Dorsolateral prefrontal cortex (tissue), 122 donors: ENCODE measurements at places on chromosomes 7 and 10.

GRCh38 chr7:27520815-27521790, 141.6 kb downstream of the HIBADH start:
- DNase-seq: no peak

GRCh38 chr7:94633687-94634086, 22.2 kb downstream of the SGCE start:
- DNase-seq: no peak

DNA sequence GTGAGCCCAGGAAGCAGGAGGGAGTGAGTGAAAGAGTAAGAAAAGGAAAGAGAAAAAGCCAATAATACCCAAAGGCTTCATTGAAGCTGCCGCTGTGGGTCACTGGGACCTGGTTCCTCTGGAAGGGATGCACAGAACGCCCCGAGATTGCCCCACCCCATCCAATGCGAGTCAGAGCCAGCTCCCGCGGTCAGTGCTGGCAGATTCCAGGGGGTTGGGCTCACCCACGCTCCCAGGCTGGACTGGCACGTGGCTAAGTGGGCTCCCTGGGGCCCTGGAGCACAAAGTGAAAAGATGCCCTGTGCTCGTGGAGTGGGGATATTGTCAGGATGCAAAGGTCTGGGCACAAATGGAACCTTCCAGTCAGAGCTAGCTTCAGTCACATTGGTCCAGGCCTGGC, 117.0 kb downstream of the OAT start:
- no peak for DNase-seq

DNA sequence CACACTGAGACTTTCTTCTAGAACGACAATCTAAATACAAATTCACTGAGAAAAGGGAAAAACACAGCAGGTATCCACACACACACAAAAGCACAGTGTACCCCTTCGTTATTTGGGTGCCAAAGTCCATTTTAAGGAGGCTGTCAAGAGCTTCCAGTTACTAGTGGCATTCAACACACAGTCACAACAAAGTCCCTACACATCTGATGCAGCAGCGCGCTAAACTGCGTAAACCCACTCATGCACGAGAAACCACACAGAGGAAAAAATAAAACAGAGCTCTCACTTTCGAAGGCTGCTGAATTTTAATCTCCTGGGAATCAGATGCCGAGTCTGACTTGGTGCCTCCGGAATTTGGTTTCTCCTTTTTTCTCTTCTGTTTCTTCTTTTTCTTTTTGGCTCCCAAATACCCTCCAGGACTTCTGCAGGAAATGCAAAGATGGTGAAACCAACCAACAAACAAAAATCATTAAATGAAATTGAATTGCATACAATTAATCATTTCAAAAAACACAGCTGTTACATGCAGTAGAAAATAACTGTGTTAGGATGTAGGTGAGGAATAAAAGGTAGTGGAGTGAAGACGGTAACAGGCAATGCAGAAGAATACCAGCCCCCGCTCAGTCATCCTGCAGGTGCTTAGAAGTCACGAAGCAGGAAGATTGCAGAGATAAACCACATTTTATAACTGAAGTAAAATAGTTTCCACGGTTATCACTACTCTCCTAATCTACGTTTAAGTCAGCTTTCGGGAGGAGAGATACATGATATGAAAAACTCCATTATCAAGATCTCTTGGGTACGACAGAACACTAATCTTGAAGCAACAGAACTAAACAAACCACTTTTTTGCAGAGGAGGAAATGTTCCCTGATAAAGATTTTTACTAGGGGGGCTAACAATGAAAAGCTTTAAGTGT, 27.1 kb downstream of the NMT2 start:
- DNase-seq: no peak

DNA sequence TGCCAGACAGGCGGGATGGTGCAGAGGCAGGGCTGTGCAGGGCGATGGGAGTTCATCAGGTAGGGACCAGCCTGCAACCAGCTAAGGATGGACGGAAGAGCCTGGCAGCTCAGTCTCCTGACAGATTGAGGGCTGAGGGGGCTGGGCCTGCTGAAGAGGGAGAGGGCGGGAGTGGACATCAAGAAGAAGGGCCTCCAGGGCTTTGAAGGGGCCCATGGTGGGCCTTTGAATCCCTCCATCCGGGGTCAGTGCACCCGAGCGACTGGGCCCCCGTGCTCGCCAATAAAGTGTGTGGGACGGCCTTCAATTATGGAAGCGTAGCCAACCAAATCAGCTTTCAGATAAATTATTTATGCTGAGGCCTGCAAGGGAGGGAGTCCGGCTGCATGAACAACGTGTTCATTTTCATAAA, 431.2 kb downstream of the RPS24 start:
- no peak for DNase-seq

GRCh38 chr7:55567571-55567970, 4.7 kb downstream of the VOPP1 start:
- DNase-seq: no peak

DNA sequence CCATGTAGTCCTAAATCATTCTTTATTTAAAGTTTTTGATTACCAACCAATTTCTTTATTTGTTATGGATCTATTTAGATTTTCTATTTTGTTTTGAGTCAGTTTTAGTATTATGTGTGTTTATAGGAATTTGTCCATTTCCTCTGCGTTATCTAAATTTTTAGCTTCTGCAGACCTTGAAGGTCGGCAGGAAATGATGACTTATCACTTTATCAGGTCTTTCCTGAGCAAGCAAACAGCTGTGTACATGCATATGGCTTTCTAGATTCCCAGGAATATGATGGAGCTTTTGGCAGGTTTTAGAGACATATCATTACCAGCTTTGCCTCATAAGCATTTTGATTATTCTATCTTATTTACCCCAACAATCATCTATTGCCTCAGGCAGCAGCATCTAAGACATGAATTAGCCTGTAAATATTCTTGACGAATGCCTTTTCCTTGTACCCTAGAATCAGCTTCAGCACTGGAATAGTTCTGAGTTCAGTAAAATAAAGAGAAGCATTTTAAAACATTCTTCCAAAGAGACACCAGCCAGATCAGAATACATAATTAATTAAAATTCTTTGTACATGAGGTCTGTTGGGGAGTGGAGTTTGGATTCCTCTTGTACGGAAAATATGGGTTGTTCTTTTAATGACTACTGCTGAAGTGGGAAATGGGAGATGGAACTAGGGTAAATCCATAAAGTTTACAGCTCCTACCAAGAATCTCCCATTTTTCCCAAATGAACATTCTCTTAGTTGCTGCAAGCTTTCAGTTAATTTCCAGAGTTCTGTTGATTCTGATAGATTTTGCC, 408.8 kb upstream of the SEMA3C start:
- no peak for DNase-seq

DNA sequence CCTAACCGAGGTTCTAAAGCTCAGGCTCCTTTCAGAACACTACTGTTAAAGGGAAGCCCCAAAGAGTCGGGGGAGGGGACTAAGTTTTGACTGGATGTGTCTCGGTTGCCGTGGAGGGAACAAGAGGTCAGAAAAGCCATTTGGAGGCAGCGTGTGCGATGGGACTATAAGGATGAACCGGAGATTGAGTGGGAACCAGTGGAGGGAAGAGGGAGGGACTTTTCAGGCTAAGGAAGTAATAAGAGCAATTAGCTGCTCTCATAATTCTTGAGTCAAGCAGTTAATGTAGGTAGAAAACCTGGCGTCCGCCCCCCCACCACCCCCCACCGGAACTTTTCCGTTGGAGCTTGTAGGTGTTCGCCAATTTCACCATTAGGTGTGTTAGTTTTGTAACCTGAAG, 491 bp upstream of the AKAP9 start:
- DNase-seq: no peak

DNA sequence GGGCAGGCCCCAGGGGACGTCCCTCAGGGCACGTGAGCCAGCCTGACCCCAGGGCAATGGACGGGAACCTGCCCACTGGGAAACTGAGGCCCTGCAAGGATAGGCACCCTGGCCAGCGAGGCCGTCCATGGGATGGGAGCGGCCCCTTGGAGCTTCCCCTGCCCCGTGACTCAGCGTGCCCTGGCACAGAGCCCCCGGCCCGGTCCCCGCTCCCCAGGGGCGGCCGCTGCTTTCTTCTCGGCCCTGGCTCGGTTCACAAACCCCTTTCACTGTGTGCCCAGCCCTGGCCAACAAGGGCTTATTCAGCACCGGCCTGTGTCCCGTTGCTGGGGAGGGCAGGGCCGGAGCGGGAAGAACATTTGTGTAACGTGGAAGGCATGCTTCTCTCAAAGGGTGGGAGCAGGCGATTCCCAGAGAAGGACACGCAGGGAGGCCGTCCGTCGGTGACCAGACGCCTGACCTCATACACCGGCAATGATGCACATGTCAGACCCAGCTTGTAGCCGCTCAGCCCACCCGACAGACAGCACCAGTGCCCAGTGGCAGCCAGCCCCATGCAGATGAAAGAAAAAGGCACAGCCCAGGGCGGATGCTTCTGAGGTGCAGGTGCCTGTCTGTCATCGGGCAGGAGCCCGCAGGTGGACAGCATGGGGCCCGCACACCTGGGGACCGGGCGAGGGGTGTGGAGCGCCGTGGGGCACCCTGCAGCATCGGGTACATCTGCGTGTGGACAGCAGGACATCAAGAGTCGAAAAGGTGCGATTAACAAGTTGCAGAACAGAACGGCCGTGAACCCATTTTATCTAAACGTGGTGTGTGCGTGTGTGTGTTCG, 94.5 kb downstream of the PDGFA start:
- peak; percentile 67 for DNase-seq

DNA sequence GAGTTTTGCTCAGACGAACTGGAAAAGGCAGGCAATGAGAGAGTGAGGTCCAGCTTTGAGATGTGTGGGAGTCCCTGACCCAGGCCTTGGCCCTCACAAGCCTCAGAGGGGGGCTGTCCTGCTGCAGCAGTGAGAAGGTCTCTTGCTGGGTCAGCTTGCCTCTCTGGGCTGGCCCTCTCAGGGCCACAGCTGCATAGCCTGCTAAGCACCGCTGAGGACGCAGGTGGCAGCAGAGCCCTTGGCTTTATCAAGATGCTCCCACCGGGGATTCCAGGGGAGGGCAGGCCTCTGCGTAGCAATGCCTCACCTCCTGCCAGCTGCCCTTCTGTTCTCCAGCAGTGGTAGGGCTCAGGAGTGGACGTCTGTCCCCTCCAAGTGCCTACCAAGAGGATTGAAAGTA, 128.7 kb downstream of the COBL start:
- peak; percentile 74 for DNase-seq

DNA sequence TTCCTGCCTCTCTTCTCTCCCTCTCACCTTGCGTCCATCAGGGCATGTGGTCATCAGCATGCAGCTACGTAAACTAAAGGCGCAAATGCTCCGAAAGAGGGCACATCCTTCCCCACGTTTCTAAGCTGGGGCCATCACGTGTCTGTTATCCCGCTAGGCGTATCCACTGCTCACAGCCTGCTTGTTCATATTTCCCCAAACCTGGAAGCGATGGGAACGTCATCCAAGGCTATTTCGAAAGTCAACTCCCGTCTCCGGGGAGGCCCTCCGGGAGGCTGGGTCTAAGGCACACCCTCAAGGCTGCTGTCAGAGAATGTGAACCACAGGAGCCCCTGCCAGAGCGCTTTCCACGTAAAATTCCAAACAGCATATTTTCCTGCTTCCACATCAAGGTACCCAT, 199.2 kb downstream of the DIP2C start:
- DNase-seq: no peak

GRCh38 chr10:3865565-3865964, 80.6 kb upstream of the KLF6 start:
- DNase-seq: no peak

DNA sequence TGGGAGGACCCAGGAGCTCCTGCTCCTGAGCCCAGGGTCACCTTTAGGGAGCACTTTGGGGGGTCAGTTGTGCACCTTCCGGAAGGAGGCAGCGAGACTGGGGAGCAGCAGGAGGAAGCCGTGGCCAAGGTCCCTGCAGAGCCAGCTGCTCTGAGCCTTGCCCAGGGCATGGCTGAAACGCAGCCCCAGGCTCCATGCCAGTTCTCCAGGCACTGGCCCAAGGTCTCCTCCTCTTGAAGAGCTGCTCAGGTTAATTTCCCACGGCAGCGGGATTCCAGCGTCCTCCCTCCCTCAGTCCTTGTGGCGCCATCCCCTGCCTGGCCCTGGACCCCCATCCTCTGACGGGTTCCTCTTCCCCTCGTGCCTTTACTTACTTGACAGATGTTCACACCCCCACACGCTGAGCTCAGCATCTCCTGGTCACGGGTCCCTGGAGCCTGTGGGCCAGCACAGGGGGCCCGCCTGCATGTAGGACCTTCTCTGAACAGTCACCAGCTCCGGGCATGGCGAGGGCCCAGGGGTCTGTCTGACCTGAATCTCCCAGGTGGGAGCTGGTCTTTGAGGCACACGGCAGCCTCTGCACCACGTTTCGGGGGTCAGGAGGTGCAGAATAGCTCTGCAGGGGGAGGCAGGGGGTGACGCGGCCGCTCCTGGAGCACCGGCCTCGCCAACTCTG, 16.7 kb upstream of the CFAP46 start:
- no peak for DNase-seq

DNA sequence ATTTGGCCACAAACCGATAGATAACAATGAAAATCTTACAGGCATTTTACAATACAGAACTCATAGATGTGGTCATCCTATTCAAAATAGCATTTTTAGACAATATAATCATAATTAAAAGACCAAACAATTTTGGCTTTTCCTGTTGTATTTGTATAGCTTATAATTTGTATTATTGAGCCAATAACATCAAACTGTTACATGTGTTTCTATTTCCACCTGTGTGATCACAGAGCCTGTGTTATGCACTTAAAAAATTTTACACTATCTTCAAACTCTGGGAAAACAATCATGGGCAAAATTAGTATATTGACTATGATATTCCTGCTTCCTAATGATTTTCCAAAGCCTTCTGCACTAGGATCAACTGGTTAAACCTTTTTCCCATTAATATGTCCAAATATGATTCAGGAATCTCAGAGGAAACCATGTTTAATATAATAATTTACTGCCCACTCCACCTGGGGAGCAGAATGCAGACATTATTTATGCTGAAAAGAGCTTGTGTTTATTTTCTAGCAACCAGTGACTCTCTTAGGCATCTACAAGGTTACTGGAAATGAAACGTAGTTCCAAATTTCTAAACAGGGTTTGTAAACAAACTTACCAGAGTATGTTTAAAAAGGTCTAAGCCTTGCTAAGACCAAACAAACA, 1.7 kb downstream of the RHOBTB1 start:
- no peak for DNase-seq

DNA sequence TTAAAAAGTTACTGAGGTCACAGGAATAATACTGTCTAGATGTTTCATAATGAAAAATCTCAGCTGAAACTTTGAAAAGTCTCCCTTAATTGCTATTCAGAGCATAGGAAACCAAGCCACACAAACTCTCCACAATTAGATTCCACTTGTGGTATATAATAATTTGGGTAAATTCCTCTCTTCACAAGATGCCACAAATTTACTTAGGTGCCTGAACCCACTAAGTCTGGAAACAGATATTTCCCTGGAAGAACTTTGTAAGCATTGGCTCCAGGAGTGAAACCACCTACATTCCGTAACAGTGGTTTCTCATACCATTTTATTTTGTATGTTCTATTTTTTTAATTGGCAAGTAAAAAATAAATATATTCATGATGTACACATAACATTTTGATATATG, 493.4 kb downstream of the SEMA3D start:
- no peak for DNase-seq

- peak; percentile 39 for DNase-seq
These were observed 28.3 kb downstream of the WDR86 start for GRCh38 chr7:151381348-151382078.

- no peak for DNase-seq
These were observed 716.1 kb downstream of the PHTF2 start for GRCh38 chr7:78514634-78515033.

DNA sequence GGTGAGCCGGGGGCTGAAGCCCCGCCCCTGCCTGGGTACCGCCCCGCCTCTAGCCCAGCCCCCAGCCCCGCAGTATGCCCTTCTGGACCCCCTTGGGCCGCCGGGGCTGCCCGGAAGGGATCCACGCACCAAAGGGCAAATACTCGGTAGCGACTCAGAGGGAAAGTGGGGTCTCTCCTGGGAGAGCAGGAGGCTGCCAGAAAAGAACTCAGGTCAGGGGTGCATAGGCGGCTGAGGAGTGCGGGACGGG, 796 bp downstream of the FBXL15 start:
- no peak for DNase-seq
